Activated CD4-positive, alpha-beta T cell treated with anti-CD3 and anti-CD28 coated beads for 36 hours (primary cell): ENCODE measurements at places on chromosomes 11 and 22.

DNA sequence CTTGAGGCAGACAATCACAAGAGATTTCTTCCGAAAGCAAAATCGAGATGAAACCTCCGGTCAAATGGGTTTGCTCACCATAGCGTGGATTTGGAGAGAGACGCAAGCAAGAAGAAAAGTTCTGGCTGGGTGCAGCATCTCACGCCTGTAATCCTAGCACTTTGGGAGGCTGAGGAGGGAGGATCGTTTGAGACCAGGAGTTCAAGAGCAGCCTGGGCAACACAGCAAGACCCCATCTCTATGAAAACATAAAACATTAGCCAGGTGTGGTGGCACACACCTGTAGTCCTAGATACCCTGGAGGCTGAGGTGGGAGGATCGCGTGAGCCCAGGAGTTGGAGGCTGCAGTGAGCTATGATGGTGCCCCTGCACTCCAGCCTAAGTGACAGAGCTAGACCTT lies 24.4 kb downstream of the MN1 start:
- DNase-seq, result no peak

GRCh38 chr11:126391286-126391954 lies 35.9 kb downstream of the ST3GAL4 start:
- no peak for DNase-seq

DNA sequence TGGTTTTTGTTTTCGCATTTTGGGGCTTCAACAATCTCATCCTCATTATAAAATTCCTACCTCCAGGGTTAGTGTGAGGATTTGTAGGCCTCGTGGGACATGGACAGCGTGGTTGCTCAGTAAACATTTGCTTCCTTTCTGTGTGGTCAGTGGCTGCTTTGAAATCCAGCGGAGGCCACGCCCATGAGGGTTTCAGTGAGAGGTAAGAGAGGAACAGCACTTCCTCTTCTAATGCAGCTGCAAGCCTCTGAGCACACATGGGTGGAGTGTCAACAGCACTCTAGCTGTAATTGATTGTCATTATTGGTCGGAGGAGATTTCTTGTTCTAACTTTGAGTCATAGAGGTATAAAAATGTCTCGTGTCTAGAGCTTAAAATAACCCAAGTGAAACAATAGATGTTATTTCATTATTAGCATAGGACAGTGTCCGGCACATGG lies 6.0 kb upstream of the ARHGAP42 start:
- peak; percentile 7 for DNase-seq

- DNase-seq, result peak; percentile 83
Measured at GRCh38 chr11:125164422-125165110, at the start of gene PKNOX2. PKNOX2 (plus strand) TSS chr11:125164751; CDS start chr11:125351306, 186,555 bp downstream.

GRCh38 chr22:24444251-24444650 lies 16.9 kb downstream of the ADORA2A start:
- no peak for DNase-seq

DNA sequence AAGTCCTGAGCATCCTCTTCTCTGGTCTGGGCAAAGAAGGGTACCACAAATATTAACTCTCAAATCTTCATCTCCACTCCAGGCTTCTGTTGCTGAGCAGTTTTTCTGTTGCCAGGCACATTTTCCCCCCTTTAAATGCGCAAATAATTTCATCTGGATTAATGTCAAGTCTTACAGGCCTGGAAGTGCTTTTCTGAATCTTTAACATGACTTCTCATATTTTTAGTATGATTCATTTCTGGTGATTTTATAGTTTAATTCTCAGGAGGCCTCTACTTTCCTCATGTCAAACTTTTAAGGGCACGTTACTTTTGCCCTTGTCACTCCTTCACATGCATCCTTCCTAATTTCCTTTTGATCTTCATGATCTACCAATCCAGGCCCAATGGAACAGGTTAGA lies 510.2 kb downstream of the METTL15 start:
- DNase-seq, result no peak

DNA sequence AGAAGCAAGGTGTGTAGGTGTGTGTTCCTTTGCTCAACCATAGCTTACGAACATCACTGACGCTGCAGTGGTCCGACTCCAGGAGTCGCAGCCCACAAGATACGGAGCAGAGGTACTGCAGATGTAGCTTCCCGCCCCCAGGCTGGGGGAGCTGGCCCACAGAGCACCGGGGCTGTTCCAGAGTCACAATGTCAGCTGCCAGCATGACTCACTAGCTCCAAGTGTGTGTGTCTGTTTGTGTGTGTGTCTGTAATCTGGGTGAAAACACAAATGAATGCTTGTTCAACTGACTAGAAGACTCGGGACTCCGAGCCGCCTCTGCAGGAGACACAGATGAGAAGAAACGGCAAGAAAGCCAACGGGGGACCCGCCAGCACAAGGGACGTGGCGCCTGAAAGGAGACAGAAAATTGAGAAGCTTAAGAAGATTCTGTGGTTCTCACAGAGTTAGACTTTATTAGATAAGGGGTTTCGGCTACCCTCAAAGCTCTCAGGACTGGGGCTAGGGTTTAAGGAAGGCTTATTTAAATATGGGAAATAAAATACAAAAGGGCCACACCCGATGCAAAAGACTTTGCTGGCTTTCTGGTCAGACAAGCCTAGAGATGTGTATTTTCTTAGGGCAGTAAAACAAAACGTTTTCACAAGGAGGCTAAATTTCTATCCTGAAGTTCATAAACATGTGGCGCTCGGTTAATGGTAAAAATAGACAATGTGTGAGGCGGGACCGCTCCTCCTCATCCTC lies 10.7 kb downstream of the VSIG10L2 start:
- no peak for DNase-seq

DNA sequence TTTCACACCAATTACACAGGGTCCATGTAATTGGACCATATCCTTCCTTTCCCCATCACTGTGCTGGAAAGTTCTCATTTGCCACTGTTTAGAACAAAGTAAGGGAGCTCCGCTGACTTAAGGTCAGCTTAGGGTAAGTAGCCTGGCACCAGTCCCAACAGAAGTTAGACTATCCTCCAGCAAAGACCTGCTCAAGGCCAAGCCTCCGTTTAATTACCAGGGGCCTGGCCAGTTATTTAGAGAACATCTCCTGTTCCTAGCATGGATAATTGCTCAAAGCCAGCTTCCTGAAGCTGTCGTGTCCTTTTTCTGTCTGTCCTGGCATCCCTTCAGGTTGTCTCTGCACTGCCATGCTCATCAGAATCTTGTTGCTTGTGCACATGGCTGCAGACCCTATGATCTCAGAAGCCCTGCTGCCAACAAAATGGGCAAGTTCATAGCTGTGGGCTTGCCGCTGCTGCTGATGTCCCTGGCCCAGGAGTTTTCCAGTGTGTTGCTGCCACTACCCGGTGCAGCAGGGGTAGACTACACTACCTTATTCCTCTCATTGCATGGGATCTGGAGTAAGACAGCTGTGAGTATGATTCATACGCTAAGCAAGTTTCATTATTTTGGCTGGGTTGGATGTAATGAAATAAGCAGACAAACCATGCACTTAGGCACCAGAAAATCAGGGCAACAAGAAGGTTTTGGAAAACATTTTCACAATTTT lies 8.1 kb downstream of the OR8A1 start:
- DNase-seq, result no peak

- no peak for DNase-seq
Measured at GRCh38 chr11:64754919-64755662, 4.7 kb downstream of the PYGM start.

GRCh38 chr11:104614961-104615360 lies 283.3 kb downstream of the CASP12 start:
- DNase-seq, result no peak

GRCh38 chr11:112624431-112624830 lies 336.8 kb upstream of the NCAM1 start:
- DNase-seq, result no peak

DNA sequence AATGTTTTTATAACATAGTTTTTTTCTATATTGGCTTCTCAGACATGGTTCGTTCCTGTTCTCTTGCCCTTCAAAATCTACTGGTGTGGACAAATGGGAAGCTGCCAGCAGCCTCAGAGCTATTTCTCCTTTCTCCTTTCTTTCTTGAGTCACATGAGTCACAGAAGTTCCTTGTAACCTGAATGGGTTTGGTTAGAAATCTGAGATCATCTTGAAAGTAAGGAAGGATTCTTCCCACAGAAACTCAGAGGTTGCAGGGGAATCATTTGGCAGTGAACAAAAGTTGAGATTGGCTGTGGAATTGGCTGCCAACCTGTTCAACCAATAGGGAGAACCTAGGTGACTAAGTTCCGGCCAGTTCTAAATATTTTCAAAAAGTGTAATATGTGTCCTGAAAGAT lies 12.5 kb downstream of the PLET1 start:
- no peak for DNase-seq

DNA sequence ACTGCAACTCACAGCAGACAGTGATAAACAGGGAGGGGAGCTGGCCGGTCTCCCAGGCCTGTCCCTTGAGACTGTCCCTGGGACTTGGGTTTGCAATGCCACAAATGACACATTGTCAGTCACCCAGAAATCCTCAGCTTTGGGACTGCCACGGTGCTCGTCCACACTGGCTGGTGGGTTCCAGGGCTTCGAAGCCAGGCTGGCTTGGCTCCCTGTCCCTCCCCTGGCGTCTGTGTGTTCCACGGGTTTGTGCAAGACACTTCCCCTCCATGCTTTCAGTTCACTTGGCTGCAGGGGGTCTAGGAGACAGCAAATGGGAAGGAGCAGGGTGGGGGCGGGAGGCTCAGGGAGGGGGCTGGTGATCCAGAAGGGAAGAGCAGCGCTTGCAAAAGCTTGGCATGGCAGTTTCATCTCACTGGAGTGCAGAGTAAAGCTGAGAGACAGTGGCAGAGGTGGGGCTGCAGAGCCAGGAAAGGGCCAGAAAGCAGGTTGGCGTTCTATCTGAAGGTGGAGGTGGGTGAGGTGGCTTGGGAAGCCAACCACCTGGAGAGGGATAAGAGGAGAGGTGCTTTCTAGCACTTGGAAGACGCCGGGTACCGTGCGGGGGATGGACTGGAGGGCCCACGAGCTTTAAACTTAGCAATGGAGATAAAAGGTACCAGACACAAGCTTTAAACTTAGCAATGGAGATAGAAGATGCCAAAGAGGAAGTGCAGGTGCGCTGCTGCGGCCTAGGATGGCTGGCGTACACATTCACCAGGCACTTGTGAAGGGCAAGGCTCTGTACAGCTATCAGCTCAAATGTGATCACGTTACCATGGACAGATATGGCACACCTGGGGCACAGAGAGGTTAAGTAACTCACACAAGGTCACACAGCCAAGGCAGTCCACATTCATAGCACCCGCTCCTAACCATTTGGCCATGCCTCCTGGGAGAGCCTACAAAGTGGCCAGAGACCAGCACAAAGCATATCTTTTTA lies 86.4 kb upstream of the SHISAL1 start:
- DNase-seq, result no peak

DNA sequence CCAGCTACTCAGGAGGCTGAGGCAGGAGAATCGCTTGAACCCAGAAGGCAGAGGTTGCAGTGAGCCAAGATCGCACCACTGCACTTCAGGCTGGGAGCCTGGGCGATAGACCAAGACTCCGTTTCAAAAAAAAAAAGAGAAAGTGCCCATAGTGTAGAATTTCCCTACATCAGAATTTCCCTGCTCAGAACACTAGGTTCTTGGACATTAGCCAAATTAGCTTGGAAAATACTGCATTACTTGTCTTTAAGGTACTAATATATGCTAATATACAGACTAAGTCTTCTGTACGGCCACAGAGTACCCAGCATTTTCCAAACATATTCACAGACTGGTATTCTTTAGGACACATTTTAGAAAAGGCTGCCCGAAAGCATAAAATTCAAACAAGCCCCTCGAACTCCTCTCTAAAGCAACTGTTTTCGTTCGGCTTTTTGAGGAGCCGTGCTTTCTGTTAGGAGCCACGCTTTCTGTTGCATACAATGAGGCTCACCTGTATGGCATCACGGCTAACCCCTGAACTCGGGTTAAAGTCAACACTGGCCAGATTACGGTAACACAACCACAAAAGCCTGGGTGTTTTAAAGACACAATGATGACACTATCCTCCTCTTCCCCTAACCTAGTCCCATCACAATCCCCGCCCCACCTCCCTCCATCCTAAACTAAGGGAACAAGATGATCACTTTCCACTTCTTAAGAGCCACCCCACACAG lies 18.4 kb downstream of the TNKS1BP1 start:
- no peak for DNase-seq

DNA sequence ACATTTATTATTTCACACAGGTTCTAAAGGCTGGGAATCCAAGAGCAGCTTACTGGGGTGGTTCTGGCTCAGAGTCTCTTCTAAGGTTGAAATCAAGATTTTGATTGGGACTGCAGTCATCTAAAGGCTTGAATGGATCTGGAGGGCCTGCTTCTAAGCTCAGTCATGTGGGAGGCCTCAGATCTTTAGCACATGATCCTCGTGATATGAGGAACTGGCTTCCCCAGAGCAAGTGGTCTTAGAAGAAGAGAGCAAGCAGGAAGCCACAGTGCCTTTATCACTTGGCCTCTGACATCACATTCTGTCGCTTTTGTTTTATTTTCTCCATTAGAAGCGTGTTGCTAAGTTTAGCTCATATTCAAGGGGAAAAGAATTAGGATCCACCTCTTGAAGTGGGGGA lies 88.9 kb downstream of the ARFGAP2 start:
- no peak for DNase-seq

- no peak for DNase-seq
Measured at GRCh38 chr11:82683029-82683428, 50.6 kb downstream of the FAM181B start.

GRCh38 chr11:128692753-128693415 lies 988 bp upstream of the FLI1 start:
- peak; percentile 58 for DNase-seq

DNA sequence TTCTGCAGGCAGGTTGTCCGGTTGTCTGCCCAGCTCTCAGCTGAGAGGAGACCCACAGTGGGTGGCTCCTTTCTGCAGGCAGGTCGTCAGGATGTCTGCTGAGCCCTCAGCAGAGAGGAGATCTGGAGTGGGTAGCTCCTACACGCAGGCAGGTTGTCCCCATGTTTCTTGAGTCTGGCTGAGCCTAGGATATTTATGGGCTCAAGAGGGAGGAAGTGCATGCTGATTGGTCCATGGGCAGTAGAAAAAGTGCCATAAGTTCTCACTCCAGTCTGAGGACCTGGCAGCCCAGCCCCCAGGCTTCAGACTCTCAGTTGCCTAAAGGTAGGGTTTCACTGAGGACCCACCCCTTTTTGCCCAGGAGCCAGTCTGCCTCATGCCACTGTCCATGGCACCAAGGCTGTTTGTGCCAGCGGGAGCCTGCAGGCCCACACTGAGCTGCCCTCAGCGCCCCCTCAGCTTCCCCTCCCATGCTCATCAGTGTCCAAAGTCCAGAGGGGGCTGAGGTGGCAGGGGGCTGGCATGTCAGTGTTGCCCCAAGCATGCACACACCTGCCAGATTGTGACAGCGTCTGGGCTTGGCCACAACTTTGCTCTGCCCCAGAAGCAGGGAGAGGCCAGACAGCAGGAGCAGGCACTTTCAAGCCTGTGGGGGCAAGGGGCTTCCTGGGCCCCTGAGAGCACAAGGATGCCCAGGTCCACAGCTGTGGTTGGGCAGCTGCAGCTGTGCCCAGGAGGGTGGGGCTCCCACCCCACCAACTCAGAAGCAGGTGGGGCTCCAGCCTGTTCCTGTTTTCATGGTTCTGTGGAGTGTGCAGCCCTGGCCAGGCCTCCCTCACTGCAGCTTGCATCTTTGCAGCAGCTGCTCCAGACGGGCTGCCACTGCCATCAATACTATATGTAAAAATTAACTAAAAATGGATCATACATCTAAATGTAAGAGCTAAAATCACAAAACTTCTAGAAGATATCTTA lies 3.8 kb upstream of the RNF141 start:
- no peak for DNase-seq
